ENCODE measurements at places on chromosomes 6 and 20. TPM values are rescaled to one million over a fixed set of nuclear protein-coding genes. Genes with fewer than 3 reads are reported as not detected.

Gene OPN5
- not detected for total RNA-seq

- no peak overlapping the region for H3K4me3 ChIP-seq
- H3K27me3 ChIP-seq = no peaks in the 10 kb centered on the region
- peaks cover 9% of the 10 kb centered on the region for H3K4me1 ChIP-seq
- no peak overlapping the region for H3K27ac ChIP-seq
- no peak for DNase-seq
These were observed 26.5 kb downstream of the HEBP2 start for GRCh38 chr6:138430361-138431145.

- no peak overlapping the region for H3K4me3 ChIP-seq
- H3K36me3 ChIP-seq = no peaks in the 10 kb centered on the region
- DNase-seq = no peak
- H3K27me3 ChIP-seq = peaks cover 4% of the 10 kb centered on the region
- H3K27ac ChIP-seq = no peak overlapping the region
These were observed 20.9 kb upstream of the STK35 start for GRCh38 chr20:2080532-2081224.

GRCh38 chr20:39986173-39986904 lies 702.7 kb downstream of the MAFB start:
- no peak overlapping the region for H3K4me3 ChIP-seq
- H3K36me3 ChIP-seq = peaks cover 6% of the 10 kb centered on the region
- peak overlapping the region; percentile 97 for H3K27ac ChIP-seq
- DNase-seq = peak; percentile 31

GRCh38 chr6:145689529-145689928 lies 45.8 kb downstream of the EPM2A start:
- no peak for DNase-seq
- H3K4me3 ChIP-seq = no peak overlapping the region
- peaks cover 10% of the 10 kb centered on the region for H3K4me1 ChIP-seq
- H3K27me3 ChIP-seq = no peaks in the 10 kb centered on the region
- H3K36me3 ChIP-seq = no peaks in the 10 kb centered on the region

DNA sequence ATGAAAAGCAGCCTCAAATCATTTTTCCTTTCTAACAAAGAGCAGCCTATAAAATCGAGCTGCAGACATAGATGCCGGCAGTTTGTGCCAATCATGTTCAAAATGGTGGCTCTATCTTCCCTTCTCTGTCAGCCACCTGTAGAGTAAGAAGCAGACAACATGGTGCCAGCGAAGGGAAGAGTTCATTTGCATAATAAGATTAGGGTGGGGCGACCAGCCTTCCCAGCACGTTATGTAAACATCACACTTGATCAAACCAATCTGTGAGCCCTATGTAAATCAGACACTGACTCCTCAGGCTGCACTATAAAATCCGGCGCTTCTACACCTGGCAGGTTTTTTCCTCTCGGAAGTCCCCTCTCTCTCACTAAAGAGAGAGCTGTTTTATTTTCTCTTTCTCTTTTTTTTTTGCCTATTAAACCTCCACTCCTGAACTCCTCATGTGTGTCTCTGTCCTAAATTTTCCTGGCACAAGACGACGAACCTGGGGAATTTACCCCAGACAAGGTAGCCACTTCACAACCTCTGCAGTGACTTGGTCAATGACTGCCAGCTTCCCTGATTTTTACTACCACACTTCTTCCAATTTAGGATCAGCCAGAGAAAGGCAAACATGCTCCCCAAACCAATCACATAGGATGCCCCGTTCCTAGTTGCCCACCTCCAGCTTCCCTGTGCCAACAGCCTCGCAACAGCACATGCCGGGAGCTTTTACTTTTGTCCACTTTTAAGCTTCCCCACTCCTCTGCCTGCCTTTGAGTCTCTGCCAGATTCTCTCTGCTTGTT lies 12.9 kb downstream of the TPMT start:
- peaks cover 11% of the 10 kb centered on the region for H3K4me1 ChIP-seq
- no peak overlapping the region for H3K4me3 ChIP-seq
- no peaks in the 10 kb centered on the region for H3K27me3 ChIP-seq
- H3K36me3 ChIP-seq = peaks cover 24% of the 10 kb centered on the region
- DNase-seq = no peak

DNA sequence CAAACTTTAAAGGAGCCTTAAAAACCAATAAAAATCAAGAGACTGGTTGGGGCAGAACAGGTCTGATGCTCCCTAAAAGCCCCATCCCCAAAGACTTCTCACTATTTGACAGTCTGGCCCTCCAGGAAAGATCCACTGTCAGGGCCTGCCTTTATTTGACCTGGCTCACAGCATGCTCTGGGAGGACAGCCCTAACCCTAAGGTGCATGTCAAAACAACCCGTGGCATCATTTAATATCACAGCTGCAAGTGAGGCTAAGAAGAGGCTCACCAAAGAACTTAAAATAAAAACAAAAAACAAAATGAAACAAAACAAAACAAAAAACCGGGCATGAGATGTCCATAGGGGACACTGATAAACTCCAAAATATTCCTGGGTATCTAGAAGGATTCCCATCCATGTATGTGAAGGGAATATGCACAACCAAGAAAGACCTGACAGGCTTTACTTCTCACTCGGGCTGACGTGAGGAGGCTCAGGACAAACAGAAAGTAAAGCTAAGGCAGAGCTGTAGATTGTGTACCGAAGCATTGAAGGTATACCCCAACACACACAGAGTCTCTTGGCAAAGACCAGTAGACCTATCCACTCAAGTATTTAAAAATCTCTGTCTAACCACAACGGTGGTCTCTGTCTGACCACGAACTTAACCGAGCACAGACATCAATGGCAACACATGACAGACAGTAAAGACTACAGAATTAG lies 57.3 kb downstream of the AHI1 start:
- no peaks in the 10 kb centered on the region for H3K4me1 ChIP-seq
- H3K4me3 ChIP-seq = no peak overlapping the region
- no peak overlapping the region for H3K27ac ChIP-seq

- H3K4me1 ChIP-seq = peaks cover 3% of the 10 kb centered on the region
- no peaks in the 10 kb centered on the region for H3K27me3 ChIP-seq
- H3K4me3 ChIP-seq = no peak overlapping the region
- no peak overlapping the region for H3K27ac ChIP-seq
- no peaks in the 10 kb centered on the region for H3K36me3 ChIP-seq
These were observed 45.0 kb downstream of the SULF2 start for GRCh38 chr20:47740121-47740861.

DNA sequence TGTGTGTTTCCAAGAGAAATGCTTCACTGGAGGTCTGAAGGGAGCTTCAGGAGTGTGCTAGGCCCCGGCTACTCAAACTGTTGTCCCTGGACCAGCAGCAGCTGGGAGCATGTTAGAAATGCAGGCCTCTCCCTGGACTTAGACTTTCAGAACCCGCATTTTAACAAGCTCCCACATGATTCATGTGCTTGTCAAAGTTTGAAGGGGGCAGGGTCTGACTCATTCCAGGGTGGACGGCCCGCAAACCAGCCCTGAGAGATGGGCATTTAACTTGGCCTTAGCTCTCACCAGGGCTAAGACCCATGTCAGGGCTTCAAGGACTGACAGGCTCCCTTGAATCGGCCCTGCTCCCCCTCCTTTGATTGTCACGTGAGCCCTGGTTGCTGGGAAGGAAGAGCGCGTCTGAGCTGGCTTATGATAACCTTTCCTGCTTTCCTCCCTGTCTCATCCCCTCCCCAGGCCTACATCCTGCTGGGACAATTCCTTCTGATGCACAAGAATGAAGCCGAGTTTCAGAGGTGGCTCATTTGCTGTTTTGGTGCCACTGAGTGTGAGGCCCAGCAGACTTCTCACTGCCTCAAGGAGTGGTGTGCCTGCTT lies 35.5 kb downstream of the BANF2 start:
- H3K4me3 ChIP-seq = no peak overlapping the region
- H3K27me3 ChIP-seq = no peaks in the 10 kb centered on the region
- peaks cover 19% of the 10 kb centered on the region for H3K4me1 ChIP-seq
- H3K36me3 ChIP-seq = peaks cover 38% of the 10 kb centered on the region

DNA sequence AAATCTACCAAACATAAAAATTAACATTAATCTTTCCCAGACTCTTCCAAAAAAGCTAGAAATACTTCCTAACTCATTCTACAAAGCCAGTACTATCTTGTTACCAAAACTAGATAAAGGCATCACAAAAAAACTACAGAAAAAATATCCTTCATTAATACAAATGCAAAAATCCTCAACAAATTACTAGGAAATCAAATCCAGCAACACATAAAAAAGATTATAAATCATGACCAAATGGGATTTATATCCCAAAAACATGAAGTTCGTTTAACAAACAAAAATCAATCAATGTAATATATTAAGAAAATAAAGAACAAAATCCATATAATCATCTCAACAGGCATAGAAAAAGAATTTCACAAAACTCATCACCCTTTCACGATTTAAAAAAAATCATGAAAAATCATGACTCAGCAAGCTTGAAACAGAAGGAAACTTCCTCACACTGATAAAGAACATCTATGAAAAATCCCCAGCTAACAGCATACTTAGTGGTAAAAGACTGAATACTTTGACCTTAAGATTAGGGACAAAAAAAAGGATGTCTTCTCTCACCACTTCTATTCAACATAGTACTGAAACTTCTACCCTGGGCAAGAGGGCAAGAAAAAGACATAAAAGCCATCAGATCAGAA lies 43.2 kb downstream of the RANBP9 start:
- peaks cover 46% of the 10 kb centered on the region for H3K4me1 ChIP-seq
- peaks cover 6% of the 10 kb centered on the region for H3K36me3 ChIP-seq
- DNase-seq = no peak
- no peaks in the 10 kb centered on the region for H3K27me3 ChIP-seq
- H3K27ac ChIP-seq = peak overlapping the region; percentile 51

GRCh38 chr6:41439524-41440418 lies 104.4 kb downstream of the NCR2 start:
- DNase-seq = no peak
- H3K36me3 ChIP-seq = no peaks in the 10 kb centered on the region
- no peak overlapping the region for H3K4me3 ChIP-seq
- peaks cover 48% of the 10 kb centered on the region for H3K4me1 ChIP-seq

Gene MAFB
- total RNA-seq = 6.7 TPM

Gene EPHA7
- 9.6 TPM for total RNA-seq

Gene TAGAP
- total RNA-seq = 0.27 TPM

GRCh38 chr6:136550045-136550329 lies 235 bp downstream of the MAP7 start:
- no peaks in the 10 kb centered on the region for H3K36me3 ChIP-seq
- DNase-seq = no peak
- peaks cover 43% of the 10 kb centered on the region for H3K4me1 ChIP-seq
- H3K4me3 ChIP-seq = peak overlapping the region; percentile 73

DNA sequence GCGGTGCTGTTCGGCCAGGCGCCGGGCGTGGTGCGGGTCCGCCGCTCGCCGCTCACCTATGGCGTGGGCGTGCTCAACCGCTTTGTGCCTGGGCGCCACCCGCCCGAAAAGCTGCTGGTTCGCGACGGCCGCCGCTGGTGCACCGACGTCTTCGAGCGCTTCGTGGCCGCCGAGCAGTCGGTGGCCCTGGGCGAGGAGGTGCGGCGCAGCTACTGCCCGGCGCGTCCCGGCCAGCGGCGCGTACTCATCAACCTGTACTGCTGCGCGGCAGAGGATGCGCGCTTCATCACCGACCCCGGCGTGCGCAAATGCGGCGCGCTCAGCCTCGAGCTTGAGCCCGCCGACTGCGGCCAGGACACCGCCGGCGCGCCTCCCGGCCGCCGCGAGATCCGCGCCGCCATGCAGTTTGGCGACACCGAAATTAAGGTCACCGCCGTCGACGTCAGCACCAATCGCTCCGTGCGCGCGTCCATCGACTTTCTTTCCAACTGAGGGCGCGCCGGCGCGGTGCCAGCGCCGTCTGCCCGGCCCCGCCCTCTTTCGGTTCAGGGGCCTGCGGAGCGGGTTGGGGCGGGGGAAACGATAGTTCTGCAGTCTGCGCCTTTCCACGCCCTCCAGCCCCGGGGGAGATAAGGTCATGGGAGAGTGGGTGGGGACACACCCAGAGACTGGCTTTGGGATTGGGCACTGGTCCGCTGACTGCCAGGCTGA lies 15.7 kb downstream of the ADISSP start:
- H3K4me1 ChIP-seq = peaks cover 6% of the 10 kb centered on the region
- DNase-seq = peak; percentile 29
- no peak overlapping the region for H3K27ac ChIP-seq
- H3K4me3 ChIP-seq = peak overlapping the region; percentile 41

DNA sequence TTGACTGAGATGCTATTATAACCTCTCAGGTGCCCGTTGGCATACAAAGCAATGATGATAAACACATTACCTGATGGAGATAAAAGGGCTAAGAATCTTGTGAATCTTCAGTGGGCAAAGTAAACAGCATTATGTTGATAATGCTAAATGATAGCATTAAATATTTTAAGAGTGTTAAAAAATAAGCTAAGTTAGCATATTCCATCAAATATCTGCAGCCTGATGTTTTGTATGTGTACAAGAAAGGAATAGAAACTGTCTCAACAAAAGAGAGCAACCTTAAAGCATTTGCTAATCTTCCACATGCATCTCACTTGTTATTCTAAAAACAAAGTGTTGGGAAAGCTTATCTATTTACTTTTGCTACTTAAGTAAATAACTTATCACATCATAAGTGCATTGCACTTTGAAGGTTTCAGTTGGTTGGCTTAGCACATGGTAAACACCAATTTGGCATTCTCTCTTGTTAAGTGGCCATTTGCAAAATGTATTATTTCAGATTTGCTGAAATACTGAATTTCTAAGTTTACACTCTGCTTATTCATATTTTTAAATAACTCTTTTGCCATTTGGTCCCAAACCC lies 151.6 kb downstream of the SYNDIG1 start:
- H3K4me1 ChIP-seq = peaks cover 10% of the 10 kb centered on the region
- H3K27ac ChIP-seq = no peak overlapping the region
- H3K27me3 ChIP-seq = no peaks in the 10 kb centered on the region
- no peak overlapping the region for H3K4me3 ChIP-seq
- no peak for DNase-seq

Gene DCDC2
- total RNA-seq = 1.4 TPM

DNA sequence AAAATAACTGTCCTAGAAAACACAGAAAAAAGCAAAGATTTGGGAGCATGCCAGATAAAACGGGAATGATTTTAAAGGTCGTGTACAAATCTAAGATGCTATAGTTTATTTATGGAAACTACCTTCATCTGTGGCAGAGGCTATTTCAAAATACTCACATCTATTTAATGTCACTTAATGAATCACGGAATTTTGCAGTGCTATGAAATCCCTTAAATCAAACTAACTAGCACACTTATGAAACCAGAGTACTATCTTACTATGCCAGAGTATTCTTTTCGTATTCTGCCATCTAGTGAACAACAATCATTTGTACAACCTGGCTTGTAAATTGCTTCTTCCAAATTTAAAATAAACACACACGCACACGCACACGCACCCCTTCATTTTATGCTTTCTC lies 77.9 kb upstream of the BMP5 start:
- no peak overlapping the region for H3K27ac ChIP-seq
- peaks cover 18% of the 10 kb centered on the region for H3K4me1 ChIP-seq
- H3K27me3 ChIP-seq = no peaks in the 10 kb centered on the region
- DNase-seq = no peak

- no peak overlapping the region for H3K27ac ChIP-seq
- DNase-seq = no peak
- peaks cover 5% of the 10 kb centered on the region for H3K4me1 ChIP-seq
- no peaks in the 10 kb centered on the region for H3K36me3 ChIP-seq
These were observed 19.4 kb upstream of the SCUBE3 start for GRCh38 chr6:35194390-35194789.

- no peak overlapping the region for H3K27ac ChIP-seq
- H3K4me1 ChIP-seq = peaks cover 21% of the 10 kb centered on the region
- no peaks in the 10 kb centered on the region for H3K27me3 ChIP-seq
- DNase-seq = no peak
- H3K4me3 ChIP-seq = no peak overlapping the region
These were observed 43.9 kb upstream of the CLDN20 start for GRCh38 chr6:155219858-155220301.

All from WTC11 (cell line).